ENCODE measurements at places on chromosomes 5 and 9.
A peak's percentile ranks its signal among the peaks of the same experiment; 100 is the strongest.

DNA sequence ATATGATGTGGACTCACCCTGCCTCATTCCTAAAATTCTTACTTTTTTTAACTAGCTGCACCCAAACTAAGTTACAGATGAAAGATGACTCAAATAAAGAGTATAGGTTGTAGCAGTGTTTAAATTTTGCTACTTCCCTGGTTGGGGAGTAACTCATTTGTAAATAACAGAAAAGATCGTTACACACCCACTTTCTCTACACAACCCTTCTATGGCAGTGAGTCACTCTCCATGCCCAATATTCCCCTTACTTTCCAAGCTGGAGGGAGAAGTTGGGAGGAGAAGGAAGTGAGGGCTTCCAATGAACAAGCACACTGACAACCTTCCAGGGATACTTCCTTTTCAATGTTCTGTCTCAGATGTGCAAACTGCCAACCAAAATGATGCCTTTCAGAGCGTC, 1.9 kb downstream of the RASEF start:
- peak; percentile 70 for DNase-seq

DNA sequence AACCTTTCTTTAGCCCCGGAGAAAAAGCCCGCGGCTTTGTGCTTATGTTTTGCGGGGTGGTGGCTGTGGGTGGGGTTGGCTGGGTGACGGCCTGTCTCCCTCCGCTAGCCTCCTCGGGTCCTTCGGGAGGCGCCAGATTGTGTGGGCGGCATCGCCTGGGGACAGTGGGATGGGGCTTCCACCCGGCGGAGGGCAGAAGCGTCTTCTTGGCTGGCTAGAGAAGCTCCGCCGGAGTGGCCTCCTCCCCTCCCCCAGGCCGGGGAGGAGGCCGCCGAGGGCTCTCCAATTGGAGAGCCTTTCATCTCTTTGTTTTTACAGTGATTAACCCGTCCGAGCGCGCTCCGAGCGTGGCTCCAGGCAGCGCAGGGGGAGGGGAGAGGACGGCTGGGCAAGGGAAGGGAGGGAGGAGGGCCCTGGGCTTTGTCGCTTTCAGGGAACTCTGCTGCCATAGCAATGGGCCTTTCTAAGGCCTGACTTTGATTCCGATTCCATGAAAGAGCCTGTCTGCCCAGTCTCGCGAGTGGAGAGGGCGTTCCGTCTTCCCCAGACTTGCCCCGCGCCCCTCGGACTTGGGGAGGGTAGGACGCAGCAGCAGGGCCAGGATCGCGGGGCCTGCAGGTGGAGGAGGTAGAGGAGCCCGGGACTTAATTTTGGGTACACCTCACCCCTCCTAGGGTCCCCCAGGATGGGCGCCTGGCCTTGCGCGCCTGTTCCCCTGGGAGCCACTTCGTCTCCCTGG, 36.7 kb upstream of the TIFAB start:
- DNase-seq, result peak; percentile 68

- DNase-seq, result peak; percentile 14
Observed at GRCh38 chr9:106860721-106861639, 2.0 kb upstream of the ZNF462 start.

DNA sequence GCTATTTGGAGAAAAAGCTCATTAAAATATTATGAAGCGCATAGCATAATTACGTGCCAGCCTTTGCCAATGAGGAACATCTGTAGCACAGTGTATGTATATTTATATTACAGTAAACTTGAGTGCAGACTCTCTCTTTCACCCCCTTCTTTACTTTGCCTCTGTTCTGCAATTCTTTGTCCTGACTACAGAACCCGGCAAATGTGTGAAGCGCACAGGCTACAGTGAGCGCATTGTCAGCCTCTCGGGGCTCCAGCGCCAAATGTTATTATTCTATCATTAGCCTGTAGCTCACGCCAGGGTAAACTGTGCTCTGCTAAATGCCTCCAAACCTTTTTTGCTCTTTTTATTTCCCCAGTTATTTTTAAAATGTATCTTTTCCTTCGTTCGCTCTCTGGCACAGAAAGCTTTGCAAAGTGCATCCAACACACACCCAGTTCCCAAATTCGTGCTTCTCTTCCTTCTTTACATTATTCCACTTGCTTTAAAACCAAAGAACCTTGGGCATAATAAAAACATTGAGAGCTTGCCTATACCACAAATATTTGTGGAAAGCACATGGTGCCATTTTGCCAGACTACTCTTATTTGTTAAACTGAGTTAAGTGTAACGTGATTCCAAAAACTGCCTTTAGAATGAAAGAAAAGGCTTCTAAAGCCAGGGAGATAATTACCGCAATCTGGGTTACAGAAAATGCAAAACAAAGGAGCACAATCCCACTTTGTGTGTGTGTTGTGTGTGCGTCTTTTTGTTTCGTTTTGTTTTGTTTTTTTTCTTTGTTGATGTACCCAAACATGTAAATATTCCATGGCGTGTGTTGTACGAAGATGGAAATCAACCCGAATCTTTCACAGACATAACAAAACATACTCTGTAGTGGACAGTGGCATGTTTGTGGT, 164.1 kb upstream of the MPDZ start:
- no peak for DNase-seq

GRCh38 chr5:96885518-96886338, 9.4 kb downstream of the ERAP2 start:
- DNase-seq, result no peak

- no peak for DNase-seq
Observed at GRCh38 chr5:107874795-107875194, 204.1 kb upstream of the EFNA5 start.

GRCh38 chr9:128927731-128928411, 7.1 kb downstream of the PHYHD1 start:
- peak; percentile 83 for DNase-seq

- DNase-seq, result peak; percentile 73
Observed at GRCh38 chr9:5799314-5799713, 33.6 kb downstream of the ERMP1 start.

DNA sequence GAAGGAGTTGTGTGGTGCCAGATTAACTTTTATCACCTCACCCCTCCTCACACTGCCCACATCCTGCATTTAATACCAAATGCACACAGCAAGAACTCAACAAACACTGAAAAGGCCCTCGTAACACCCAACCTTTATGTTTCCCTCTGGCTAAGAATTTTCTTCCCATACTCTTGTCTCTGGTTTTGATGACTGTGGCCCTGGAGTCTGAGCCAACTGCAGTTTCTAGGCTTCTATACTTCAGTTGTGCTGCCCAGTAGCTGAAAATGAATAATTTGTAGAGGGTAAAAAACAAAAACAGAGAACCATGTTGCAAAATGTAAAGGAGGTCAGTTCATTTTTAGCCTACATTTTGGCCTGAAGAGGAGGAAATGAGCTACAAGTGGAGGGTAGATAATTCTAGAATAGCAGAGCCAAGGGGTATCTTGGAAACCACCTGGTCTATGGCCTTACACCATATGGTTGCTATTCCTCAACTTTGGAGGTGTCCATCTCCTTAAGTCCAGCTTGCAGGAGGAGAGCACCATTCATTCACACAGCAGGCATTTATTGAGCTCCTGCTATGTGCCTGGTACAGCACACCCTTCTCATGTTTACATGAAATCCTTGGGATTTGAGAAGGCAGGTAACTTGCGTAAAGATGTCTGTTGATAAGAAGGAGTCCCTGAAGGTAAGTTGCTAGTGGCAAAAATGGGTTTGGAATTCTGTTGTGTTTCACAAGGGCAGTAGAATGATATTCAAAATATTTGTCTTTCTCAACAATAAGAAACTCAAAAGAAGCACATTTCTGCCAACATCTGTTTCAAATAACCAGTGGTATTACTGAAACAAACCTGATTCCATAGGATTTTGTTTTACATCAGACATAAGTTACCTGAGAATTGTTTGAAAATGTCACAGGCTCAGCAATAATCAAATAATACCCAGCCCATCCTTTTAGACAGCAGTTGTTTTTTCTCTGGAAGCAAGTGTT, 83.8 kb upstream of the TNFAIP8 start:
- no peak for DNase-seq

DNA sequence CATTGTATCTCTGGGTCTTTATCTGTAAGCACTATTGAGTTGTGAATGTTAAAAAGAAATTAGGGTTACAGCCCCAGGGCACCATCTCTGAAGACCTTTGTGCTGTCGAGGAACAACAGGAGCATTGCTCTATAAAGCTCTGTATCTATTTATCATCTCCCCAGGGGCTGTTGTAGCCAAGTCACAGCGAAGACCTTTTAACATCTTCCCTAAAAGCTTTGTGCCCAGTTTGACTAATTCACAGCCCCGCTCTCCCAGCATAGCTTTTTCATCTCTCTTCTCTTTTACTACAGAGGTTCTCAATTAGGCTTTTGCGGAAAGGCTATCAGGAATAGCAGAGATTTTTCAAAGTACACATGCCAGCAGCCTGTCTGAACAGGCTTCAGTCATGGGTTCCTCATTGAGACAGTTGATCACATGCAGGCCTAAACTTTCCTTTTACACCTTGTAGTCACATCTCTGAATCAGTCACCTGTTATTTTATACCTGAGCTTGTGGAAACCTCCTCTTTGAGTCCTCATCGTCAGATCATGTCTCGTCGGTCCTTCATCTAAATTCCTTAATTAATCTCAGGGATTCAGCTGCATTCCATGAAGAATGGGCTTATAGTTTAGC, 140.5 kb downstream of the NPR3 start:
- DNase-seq, result no peak

DNA sequence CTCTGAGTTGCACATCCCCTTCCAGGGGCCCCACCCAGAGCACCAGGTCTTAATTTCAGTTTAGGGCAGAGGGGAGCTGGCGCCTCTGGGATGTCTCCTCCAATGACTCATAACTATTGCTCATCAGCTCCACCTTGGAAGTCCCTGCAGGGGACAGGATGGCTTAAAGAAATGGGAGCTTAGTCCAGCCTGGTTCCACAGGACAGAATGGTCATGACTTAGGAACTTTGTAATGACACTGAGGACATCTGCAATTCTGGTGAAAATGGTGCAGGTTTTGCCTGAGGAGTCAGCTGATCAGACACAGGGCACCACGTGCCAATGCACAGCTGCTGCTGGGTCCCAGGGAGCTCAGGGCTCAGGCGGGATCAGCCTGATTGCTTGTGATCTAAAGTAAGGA, 16.4 kb upstream of the PPP1R26 start:
- DNase-seq, result peak; percentile 27

- no peak for DNase-seq
Observed at GRCh38 chr5:58499941-58500340, 8.7 kb downstream of the GAPT start.

- DNase-seq, result no peak
Observed at GRCh38 chr9:137760426-137760825, 117.2 kb upstream of the CACNA1B start.

DNA sequence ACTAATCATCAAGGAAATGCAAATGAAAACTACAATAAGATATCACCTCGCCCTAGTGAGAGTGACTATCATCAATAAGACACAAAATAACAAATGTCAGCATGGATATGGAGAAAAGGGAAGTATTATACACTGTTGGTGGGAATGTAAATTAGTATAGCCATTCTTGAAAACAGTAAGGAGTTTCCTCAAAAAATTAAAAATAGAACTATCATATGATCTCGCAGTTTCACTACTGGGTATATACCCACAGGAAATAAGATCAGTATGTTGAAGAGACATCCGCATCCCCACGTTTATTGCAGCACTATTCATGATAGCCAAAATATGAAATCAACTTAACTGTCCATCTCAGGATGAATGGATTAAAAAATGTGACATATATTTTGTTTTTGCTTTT, 31.6 kb upstream of the STK32A start:
- DNase-seq, result no peak

GRCh38 chr5:67989456-67989855, 226.1 kb upstream of the PIK3R1 start:
- no peak for DNase-seq

- DNase-seq, result no peak
Observed at GRCh38 chr9:71384343-71384742, 262.9 kb upstream of the TRPM3 start.

DNA sequence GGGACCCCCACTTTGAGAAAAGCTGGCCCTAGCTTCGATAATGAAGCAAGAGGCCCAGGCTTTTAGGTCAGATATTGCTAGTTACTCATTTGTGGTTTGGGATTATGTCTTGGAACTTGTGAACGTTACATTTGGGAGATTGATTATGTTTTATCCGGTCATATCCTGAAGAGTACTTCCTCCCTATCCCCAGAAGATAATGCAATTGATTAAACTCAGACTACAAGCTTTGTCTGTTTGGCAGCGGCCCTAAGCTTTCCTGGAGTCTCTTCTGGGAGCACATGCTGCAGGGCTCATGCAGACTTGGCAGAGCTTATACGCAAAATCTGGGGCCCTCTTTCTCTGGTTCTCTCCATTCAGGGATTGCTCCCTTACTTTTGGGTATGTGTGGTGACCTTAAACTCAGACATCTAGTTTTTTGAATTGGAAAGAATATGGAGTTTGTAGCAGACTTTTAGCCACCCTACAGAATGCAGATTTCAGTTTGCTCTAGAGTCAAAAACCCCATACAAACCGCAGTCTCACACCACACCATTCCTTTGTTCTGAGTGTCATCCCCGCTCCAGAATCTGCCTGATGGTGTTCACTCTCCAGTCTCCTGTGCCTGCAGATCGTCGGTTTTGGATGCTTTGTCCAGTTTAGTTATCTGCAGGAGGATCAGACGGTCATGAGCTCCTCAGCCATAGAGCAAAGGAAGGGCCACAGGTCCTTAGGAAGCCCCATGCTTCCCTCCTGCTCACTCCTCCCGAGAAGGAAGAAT, 449.5 kb upstream of the TRPC7 start:
- DNase-seq, result no peak

DNA sequence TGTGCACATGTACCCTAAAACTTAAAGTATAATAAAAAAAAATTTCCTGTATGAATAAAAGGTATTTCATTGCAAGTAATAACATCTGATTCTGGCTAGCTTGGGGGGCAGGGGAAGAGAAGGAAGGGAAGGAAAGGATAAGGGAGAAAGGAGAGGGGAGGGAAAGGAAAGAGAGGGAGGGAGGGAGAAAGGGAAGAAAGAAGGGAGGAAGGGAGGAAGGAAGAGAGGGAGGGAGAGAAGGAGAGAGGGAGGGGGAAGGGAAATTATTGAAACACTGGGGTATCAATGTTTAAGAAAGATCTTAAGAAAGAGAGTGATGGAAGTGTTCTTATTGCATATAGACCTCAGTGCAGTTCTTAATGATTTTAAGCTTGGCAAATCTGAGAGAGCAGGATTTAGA, 129.8 kb upstream of the ZNF366 start:
- no peak for DNase-seq

DNA sequence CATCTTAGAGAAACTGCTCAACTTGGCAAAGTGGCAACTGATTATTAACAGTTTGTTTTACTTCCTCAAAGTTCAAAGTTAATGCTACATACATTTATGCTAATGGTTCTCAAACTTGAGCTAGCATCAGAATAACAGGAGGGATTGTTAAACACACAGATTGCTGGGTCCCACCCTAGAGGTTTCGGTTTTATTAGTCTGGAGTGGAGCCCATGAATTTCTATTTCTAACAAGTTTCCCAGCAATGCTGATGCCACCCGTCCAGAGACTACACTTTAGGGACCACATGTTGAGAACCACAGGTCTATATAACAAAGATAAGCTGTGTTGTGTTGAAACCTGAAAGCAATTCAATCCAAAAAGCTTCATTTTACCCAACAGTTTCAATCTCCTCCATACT, 95.3 kb downstream of the FBXW11 start:
- no peak for DNase-seq

Measured in A549 (cell line).